ENCODE measurements at places on chromosomes 6 and 20.

- DNase-seq: no peak
Observed at GRCh38 chr6:132065556-132065955, 114.4 kb upstream of the CCN2 start.

DNA sequence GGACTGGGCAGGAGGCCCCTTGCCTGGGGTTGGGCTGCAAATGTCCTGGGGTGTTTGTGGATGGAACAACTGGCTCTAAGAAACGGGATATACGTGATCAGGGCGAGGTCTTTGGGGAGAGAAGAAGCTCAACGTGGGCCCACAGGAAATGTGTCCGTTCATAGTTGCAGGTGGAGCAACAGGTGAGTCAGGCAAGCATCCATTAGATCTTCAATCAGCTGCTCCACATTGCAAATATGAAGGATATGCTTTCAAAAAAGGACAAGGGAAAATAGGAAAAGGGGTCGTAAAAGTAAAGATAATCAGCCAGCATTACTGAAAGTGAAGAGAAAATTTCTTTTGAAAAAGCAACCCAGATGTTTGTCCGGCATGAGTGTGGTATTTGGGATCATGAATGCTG is 251.0 kb downstream of the CDH4 start:
- no peak for DNase-seq

GRCh38 chr6:41519305-41519744 is 26.9 kb upstream of the FOXP4 start:
- no peak for DNase-seq

GRCh38 chr6:170113141-170113540 is 177.7 kb downstream of the DLL1 start:
- no peak for DNase-seq

DNA sequence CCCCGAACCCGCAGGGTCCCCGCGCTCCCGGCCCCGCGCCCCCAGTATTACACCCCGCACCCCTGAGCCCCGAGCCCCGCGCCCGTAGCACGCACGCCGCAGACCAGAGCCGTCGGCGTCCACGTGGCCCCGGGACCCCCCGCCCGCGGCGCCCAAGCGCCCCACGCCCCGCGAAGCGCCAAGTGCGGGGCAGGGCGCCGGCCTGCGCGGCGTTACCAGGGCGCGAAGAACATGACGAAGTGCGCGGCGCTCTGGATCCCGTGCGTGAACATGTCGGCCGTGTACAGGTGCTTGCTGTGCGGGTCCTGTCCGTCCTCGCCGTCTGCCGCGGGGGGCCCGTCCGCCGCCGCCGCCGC is 312 bp downstream of the TXNDC5 start:
- no peak for DNase-seq

DNA sequence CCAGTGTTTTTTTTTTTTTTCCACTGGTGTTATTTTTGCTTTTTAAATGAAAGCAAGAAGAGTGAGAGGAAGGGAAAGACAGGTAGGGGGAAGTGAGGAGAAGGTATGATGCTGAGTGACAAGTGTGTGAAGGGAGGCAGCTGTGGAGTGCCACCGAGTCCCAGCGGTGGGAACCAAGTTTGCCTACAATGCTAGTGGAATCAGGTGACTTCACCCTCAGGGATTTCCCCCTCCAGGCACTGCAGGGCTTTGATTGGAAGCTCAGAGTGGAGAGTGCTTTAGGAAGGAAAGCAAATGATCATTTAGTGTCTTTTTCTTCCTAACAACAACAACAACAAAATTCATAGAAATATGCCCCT is 120.5 kb upstream of the ENPP5 start:
- DNase-seq: no peak

- no peak for DNase-seq
Observed at GRCh38 chr6:38323216-38323615, 316.5 kb downstream of the BTBD9 start.

GRCh38 chr20:47764154-47764733 is 21.0 kb downstream of the SULF2 start:
- no peak for DNase-seq

DNA sequence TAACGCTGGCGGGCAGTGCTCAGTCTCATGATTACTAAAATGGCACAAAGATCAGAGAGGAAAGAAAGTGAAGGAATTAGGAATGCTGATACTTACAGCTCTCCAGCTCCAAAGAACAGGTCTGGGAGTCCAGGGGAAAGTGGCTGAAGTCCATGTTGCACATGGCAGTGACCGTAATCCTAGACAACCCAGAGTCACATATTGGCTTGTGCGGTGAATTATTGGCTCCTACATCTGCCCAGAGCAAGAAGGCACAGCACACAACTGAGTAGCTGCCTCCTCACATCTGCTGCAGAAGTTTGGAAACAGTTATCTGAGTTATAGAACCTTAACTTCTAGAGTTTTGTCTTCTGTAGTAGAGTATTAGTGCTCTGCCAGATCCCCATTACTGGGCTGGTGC is 47.2 kb downstream of the GABRR2 start:
- no peak for DNase-seq

DNA sequence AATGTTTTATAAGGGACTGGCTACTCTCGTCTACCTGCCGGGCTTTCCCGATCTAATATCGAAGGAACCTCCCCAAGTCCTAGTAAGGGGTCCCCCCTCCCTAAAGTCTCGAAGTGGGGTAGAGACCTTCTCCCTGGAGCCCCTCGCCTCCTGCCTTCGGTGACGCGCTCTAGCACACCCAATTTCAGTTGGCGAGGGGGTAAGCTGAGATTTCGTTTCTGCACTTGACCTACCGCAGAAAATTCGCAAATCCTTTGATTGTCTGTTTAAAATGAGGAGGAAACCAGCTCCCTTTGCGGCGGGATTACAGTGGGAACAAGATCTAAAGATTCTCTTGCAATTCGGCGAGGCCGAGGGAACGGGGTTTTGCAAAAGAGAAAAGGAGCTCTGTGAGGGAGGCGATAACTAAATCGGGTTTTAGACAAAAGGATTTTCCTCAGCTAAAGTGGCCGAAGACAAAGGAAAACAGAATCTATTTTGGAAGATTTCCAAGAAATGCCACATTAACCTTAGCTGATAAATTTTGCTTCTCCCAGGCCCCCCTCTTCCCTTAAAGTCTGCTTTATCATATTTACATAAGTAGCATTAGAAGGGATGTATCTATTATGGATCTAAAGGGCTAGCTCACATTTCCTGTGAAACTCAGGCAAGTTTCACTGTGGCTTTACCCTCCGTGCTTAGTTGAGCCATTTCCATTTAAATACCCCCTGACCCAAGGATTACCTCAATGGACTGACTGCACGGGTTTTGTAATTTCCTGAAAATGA is 8.4 kb downstream of the SIM1 start:
- no peak for DNase-seq

- no peak for DNase-seq
Observed at GRCh38 chr6:74208239-74208638, 512.2 kb downstream of the CD109 start.

DNA sequence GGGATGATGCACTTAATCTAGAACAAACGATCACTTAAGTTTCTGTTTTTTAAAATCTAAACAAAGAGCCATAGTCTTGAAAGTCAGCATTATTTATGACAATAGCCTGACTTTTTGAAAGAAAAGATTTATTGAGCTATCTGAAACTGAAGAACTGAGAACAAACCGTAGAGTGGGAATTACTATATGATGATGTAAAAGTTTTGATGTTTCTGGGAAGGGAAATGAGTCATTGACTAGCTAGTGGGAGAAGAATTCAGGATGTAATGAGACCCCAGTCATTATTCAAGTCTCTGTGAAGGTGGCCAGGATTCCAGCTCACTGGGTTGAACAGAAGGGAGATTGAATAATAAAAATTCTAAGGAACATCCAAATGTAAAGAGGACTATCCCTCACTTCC is 83.4 kb upstream of the FABP7 start:
- DNase-seq: no peak

- peak; percentile 20 for DNase-seq
Observed at GRCh38 chr6:5619249-5619648, 357.9 kb downstream of the FARS2 start.

DNA sequence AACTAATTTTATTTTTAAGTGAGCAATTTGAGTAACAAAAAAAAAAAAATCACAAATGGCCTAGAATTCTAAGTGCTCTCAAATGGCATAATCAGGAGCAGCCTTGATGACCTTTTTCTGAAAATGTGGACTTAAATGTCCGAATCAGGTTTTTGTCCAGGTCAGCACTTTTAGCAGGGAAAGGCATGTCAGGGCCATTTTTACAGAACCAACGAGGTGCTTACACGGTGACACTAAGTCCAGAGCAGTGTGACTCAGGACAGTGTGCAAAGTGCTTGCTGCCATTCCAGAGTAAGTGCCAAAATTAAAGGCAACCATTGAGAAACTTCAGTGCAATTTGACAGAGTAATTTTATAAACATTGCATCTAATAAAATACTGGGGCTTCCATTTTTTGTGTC is 127.8 kb downstream of the KIF16B start:
- DNase-seq: no peak

- no peak for DNase-seq
Observed at GRCh38 chr20:57526087-57526884, 1.3 kb upstream of the CTCFL start.

GRCh38 chr20:19560881-19561480 is 197.1 kb upstream of the RIN2 start:
- DNase-seq: no peak

- DNase-seq: no peak
Observed at GRCh38 chr6:106560996-106561685, 68.2 kb downstream of the RTN4IP1 start.

DNA sequence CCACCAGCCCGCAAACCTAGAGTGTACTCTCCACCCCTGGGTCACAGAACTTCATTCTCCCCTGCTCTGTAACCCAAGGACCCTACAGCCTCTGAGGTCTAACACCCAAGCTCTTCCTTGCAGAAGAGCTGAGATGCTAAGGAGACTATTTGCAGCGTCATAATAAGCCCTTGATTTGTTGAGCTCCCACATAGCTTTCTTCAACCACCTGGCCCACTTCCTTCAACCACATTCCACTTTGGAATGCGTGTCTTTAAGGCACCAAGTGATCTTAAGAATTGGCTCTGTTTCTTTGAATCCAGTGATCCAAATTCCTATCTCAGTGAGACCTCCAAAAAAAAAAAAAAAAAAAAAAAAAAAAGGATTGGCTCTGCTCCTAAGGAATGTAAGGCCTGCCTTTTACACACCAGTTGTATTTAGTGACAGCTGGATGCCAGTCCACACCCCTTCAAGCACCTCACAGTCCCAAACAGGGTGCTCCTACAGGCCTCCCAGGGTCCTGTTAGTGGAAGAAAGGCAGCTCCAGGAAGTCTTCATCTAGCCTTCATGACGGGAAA is 106.2 kb downstream of the UBE3D start:
- no peak for DNase-seq

DNA sequence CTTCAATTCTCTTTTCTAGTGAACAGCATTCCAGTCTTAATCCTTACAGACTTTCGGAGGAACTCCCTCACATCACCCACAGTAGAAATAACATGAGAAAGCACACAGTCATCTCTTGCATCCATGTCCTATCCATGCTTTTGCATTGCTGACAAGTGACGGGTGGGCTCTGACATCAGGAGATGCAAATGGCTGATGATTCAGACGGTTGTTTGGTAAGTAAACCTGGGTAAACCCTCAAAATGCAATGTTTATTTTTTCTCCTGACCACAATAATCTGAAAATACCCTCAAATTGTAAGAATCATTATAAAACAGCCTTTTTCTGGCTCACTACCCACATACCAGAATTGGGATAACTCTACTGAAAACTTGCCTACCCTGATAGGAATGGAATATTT is 792.0 kb downstream of the MAFB start:
- DNase-seq: no peak

- DNase-seq: no peak
Observed at GRCh38 chr6:132730560-132730959, 16.7 kb upstream of the VNN1 start.

Measured in activated effector memory CD4-positive, alpha-beta T cell treated with Interleukin-2 at 50 U/mL for 16 hours (primary cell).